Uterine smooth muscle cell (primary cell): ENCODE measurements at places on chromosomes 3 and 15. TPM values are rescaled to one million over a fixed set of nuclear protein-coding genes. Genes with fewer than 3 reads are reported as not detected.

Gene CCDC33
- 0.12 and 0.22 TPM in 2 replicates for total RNA-seq

Gene CELF6
- 0.11 and 0.37 TPM in 2 replicates for total RNA-seq

Gene GPR149
- not detected in 2 replicates for total RNA-seq

Gene GOLGA8T
- not detected in 2 replicates for total RNA-seq

Gene EFCAB12
- total RNA-seq: under 0.01 TPM in 1 of 2 replicates, not detected in the other

Gene OR5K2
- total RNA-seq: not detected in 2 replicates

Gene UROC1
- total RNA-seq: not detected in 2 replicates

Gene FAM43A
- 15.5 and 28.5 TPM in 2 replicates for total RNA-seq

Gene CATSPER2
- total RNA-seq: 2.1 and 2.9 TPM in 2 replicates

Gene PAQR5
- total RNA-seq: 0.37 and 1.5 TPM in 2 replicates

Gene SCAMP5
- 0.44 and 2.0 TPM in 2 replicates for total RNA-seq

Gene ITIH1
- total RNA-seq: not detected in 2 replicates

Gene GRK7
- under 0.01 TPM in 1 of 2 replicates, not detected in the other for total RNA-seq

Gene CTNNB1
- total RNA-seq: 806 and 975 TPM in 2 replicates

Gene DUOX2
- under 0.01 TPM in 1 of 2 replicates, not detected in the other for total RNA-seq

Gene GHSR
- total RNA-seq: 0.12 TPM in 1 of 2 replicates, not detected in the other

Gene GOLGA8S
- under 0.01 and 0.12 TPM in 2 replicates for total RNA-seq

Gene SLC7A14
- total RNA-seq: 0.44 and 0.75 TPM in 2 replicates

Gene XCR1
- under 0.01 TPM in 1 of 2 replicates, not detected in the other for total RNA-seq

Gene ILDR1
- total RNA-seq: not detected in 2 replicates

Gene DPPA2
- total RNA-seq: not detected in 2 replicates

Gene SLC15A2
- 0.11 and 0.75 TPM in 2 replicates for total RNA-seq
